Osteoblast (primary cell): ENCODE measurements at places on chromosomes 4 and X.

DNA sequence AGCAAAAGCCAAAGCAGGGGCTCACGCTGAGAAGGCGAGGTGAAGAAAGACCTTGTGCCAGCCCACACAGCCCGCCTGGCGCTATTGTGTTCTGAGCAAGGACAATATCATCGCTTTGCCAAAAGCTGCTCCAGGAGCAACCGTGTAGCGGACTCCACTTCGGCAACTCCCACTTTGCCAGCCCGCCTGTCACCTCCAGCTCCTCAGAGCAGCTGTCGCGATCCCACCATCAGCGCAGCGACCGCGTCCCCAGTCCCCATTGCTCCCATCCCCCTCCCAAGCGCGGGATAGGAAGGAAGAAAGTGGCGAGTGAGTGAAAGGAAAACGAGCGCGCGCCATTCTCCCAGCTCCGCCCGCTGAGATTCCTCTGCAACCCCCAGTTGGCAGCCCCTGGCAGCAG lies 759 bp downstream of the ZC4H2 start:
- DNase-seq = no peak

- peak; percentile 69 for DNase-seq
Observed at GRCh38 chr4:119299741-119300100, 22.2 kb downstream of the FABP2 start.

DNA sequence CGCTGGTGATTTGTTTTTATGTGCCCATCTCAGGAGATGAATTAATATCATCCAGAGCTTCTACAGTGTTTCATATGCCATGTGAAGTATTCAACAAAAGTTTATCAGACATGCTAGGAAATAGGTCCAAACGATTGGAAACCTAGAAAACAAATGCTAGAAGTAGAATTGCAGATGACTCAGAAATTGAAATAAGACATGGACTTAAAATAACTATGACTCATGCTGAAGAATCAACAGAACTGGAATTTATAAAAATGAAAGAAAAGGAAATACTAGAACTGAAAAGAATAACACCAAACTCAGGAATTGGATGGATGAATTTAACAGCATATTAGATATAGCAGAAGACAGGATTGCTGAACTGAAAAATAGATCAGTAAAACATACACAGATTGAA lies 172.7 kb upstream of the GIMD1 start:
- DNase-seq = no peak

DNA sequence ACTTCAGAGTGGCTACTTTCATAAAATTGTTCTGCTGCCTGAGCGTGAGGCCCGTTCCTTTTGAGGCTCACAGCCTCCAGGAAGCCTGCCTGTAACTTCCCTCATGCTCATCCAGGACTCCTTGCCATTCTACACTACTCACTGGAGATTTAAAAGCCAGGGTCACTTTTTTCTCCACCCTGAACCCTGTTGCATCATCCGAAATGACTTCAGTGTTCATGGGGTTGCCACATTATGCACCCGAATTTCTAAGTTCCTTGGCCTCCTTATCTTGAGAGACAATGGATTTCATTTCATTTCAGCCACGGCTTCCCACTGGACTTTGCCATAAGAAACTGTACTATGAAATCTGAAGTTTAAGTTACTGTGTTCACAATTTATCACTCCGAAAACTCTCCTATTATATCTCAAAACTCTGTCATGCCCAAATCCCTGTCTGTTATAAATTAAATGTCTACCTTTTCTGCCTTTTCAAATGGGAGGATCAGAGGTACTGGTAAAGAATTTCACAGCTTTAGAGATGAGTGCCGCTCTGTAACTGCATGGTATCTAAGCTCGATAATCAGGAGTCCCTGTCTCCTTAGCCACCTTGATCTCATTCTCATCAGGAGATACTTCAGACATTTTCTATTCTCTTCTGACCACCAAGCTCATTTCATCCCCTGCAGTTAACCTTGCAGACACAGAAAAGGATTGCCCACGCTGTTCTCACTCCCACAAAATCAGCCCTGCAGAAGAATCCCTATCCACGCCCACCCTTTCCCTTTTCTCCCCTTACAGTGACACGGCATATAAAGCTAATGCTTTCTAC lies 59.9 kb downstream of the TRIML1 start:
- DNase-seq = no peak

GRCh38 chr4:76948443-76949275 lies 893 bp upstream of the SEPTIN11 start:
- peak; percentile 93 for DNase-seq

- no peak for DNase-seq
Observed at GRCh38 chr4:24655326-24655725, 71.0 kb upstream of the DHX15 start.

DNA sequence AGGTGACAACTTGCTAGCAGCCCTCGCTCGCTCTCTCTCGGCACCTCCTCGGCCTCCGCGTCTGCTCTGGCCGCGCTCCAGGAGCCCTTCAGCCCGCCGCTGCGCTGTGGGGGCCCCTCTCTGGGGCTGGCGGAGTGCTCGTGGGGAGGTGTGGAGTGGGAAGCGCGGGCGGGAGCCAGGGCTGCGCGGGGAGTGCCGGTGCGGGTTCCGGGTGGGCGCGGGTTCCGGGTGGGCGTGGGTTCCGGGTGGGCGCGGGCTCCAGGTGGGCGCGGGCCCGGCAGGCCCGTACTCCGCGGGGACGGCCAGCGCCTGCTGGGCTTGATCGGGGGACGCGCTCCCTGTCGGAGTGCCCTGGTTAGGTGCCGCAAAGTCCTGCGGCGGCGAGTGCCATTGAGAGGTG lies 384.3 kb downstream of the GPM6A start:
- no peak for DNase-seq

DNA sequence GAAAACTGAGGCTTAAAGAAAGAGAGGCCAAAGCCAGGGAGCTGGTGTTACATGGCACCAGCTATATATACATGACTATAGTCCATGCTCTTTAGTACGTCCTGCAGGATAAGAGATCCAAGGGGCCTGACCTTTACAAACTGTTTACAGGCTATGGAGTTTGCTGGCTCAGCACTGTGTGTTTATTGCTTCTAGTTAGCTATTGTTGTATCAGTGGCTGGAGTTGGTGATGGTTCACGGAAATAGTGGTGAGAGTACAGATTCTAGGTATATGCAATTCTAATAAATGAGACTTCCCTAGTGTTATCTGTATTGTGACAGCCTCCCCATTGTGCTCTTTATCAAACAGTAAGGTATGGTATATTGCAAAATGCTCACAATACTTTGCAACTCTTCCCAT lies 46.5 kb downstream of the REPS2 start:
- DNase-seq = no peak

- DNase-seq = peak; percentile 42
Observed at GRCh38 chr4:53821179-53821851, 230.0 kb upstream of the LNX1 start.

GRCh38 chr4:41258783-41259182 lies 2.1 kb downstream of the UCHL1 start:
- peak; percentile 78 for DNase-seq

- DNase-seq = peak; percentile 57
Observed at GRCh38 chrX:63747331-63747730, 37.7 kb downstream of the ARHGEF9 start.

- no peak for DNase-seq
Observed at GRCh38 chrX:136975684-136976470, 57.9 kb downstream of the GPR101 start.

DNA sequence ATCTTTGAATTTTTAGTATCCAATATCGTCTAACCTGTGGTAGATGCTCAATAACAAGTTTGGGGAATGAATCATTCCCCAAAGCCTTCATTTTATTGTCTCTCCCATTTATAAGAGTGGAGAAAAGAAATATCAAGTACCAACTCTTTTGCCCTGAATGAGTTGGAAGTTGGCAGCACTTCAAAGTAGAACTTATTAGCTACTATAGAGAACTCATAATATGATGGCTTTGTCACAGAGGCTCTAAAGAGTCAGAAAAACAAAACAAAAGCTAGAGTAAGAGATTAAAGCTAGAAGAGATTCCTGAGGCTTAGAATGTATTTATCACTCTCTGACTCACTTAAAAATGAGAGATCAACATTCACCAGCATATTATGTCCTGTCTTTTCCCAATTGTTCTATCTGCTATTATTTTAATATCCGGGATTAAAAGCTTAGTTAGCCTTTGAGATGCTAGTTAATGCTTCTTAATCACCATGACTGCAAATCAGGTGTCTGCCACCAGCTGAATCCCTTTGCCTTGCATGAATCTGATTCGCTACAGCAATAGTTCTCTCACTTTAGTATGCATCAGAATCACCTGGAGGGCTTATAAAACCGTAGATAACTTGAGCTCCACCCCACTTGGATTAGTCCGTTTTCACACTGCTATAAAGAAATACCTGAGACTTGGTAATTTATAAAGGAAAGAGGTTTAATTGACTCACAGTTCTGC lies 77.9 kb downstream of the PALLD start:
- DNase-seq = no peak

DNA sequence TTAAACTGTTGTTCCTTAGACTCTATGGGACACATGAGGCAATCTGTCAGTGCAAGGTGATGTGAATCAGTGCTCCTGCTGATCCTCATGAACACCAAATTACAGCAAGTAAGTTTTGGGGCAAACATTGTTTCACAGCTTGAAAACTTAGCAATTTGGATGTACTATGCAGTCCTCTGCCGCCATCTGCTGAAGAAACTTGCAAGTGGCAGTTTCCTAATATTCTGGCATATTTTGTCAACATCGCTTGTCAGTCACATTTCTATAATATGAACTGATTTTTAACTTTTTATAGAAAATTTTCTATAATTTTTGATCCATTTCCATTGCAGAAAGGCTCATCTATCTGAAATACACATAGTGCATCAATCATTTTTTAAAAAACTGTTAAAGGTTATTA lies 56.3 kb downstream of the ZAR1 start:
- no peak for DNase-seq

- DNase-seq = no peak
Observed at GRCh38 chrX:110321670-110322069, 3.8 kb upstream of the AMMECR1 start.
